ENCODE measurements at places on chromosomes 6 and 20.

DNA sequence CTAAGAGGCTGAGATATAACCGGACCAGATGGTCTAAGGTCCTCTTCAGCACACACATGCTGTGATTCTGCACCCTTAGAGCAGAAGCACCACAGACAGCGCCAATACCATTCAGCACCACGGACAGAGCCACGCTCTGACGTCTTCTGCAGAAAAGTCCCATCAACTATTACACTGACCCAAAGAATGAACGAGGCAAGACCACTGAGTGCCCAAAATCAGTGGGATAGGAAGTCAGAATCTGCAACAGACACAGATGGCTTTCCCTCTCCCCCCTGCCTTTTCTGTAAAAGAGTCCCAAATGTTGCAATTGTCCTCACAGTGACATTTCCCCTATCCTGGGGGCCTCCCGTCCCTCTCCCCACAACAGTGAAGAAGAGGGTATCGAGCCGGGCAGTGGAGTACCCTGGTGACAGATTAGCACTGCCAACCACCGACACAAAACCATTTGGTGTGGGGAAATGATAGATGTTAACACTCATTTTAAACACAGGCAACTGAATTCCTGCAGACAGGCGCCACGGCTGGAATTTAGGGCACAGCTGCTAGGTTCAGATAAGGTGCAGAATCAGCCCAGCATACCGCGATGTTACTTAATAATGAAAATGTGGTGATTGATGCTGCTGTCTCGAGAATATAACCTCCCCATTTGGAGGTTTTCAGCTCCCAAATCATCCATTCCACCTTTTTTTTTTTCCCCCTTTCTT is 66.6 kb upstream of the CTNNBL1 start:
- no peak for DNase-seq

DNA sequence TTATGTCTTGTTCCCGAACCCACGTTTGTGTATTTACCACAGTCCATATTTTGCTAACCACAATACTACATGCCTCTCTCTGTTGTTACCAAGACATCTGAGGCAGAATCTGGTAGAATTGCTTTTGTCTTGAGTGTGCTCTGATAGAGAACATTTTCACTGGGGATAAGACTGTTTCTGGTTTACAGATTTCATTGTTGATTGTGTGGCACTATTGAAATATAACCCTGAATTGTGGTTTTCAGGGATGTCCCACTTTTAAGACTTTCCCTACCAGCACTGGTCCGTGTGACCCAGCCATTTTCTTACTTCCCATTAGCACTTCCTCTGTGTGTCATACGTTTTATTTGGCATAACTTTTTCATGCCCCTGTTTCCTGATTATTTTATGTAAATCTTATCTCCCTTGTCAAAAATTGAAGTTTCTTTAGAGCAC is 12.2 kb downstream of the NCOA7 start:
- DNase-seq: no peak

DNA sequence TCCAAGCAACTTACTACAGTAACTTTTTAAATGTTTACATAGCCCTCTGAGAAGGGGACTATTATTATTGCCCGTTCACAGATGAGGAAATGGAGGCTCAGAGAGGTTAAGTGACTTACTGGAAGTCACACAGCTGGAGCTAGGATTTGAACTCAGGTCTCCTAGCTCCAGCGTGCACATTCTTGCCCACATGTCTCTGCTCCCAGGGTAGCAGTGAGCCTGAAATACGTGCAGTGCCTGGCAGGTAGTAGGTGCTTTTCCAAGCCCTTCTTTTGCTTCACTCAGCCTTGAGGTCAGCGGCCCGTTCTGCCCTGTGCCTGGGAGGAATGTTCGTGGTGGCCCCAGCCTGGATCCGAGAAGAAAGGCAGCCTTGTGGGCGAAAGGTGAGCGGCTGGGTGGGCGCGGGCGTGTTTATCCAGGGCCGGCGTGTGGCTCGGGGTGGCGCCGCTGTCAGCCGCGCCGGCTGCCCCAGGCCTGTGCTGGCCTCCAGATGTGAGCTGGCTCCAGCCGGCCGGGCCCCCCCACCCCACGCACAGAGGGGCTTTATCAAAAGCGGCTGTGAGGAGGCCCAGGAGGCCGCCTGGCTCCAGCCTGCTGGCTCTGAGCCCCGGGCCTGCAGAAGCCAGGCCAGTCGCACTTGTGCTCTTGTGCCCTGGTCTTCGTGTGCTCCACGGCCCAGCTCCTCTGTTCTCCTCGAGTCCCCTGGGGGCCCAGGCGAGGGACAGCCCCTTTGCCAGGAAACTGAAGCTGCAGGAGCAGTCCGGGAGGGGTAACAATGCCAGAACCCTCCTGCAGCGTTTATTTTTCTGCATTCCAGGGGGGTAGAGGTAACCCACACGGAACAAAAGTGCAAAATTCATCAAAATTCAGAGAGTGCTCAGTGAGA is 58.1 kb downstream of the UBE2V1 start:
- DNase-seq: no peak

DNA sequence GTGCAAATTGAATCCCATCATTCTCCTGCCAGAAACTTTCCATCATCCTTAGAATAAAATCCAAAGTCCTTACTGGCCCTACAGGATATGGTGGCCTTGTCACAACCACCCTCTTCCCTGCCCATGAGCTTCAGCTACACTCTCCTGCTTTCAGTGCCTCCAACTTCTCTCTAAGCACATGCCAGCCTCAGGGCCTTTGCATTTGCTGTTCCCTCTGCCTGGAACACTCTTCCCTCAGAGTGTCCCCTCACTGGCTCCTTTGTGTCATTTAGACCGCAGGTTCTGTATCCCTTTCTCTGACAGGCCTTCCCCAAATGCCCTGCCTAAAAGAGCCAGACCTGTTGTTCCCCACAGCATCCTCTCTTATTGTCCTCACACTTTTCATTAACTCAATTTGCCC is 18.2 kb downstream of the HCK start:
- DNase-seq: no peak

DNA sequence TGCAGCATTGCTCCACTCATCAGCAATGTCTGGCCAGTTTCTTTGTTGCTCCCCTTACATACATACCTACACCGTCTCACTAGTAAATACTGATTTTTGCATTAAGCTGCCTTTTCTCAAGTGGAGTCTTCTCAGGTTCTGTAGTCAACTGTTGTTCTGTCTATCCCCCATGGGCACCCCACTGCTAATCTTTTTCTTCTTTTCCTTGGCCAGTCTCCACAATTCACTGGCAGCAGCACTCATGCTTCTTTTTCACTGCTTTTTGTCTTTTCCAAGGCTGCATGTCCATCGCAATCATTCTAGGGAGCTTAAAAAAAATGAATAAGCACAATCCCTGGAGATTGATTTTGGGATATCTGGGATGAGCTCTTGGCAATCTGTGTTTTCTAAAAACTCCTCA is 10.3 kb upstream of the ERVFRD-1 start:
- DNase-seq: no peak

- no peak for DNase-seq
Measured at GRCh38 chr6:166626177-166627032, 646 bp downstream of the RPS6KA2 start.
